Motor neuron (in vitro differentiated cells): ENCODE measurements at places on chromosomes 2 and 18. TPM values are rescaled to one million over a fixed set of nuclear protein-coding genes. Genes with fewer than 3 reads are reported as not detected.

DNA sequence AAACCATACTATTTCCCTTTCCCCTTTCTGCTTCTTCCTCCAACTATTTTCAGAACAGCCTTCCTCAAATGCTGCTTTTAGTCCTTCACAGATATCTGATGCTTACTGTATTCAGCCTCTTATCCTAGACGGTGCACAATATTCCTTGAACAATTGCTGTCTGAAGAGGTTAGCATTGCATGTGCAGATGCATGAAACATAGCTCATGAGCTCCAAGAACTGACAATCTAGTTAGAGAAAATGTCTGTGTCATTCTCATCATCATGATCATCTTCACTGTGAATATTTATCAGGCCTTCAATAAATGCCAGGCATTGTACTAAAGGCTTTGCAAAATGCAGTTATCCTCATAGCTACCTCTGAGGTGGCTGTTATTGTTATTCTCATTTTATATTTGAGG, 190.7 kb downstream of the DNER start:
- no peak for ATAC-seq

GRCh38 chr2:23100406-23100805, 284.6 kb upstream of the KLHL29 start:
- ATAC-seq = no peak

DNA sequence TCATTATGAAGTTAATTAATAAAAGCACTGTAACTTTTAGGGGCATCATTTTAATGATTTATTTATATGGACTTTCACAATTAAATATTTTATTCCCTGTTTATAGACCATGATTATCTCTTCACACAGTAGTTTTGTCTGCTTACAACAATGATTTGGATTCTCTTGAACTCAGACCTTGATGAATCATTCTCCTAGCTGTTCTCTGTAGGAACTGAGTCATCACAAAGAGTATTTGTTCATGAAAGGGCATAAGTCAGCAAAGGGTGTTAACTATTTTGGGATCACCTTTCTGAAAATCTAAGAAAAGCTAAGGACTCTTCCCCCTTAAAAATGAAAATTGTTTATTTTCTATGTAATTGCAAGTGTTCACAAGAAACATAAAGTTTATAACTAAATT, 461.1 kb upstream of the UBE2E3 start:
- no peak for ATAC-seq

DNA sequence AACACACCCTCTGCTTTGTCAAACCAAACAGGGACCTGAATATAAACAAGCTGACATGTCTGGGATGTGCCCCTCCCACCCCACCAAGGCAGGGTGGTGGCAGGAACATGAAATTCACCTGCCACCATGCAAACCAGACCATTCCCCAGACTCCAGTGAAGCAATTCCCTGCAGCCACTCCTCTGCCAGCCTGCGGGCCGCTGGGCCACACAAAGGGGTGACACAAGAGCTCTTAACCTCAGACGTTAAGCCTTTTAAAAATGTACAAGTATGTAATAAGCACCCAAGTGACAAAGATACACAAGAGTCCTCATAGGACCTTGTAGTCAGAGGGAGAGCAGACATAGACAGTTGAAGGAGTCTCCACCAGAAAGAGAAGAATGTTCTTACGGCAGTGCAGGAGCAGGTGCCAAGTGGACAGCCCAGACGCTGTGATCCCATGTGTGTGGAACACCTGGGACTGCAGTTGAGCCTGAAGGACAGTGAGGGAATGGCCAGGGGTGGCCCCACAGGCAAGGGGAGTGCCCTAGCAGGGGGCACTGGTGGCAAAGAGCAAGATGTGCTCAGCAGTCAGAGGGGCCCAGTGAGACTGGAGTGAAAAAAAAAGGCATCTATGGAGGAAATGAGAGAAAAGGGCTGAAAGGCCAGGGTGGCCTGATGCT, 36.9 kb downstream of the CRACDL start:
- ATAC-seq = no peak

- ATAC-seq = no peak
Measured at GRCh38 chr2:149928011-149928410, 340.4 kb upstream of the MMADHC start.

SAG gene
- total RNA-seq = 0.92 and 1.2 TPM in 2 replicates

TNS1 gene
- total RNA-seq = 8.1 and 14.7 TPM in 2 replicates

DNA sequence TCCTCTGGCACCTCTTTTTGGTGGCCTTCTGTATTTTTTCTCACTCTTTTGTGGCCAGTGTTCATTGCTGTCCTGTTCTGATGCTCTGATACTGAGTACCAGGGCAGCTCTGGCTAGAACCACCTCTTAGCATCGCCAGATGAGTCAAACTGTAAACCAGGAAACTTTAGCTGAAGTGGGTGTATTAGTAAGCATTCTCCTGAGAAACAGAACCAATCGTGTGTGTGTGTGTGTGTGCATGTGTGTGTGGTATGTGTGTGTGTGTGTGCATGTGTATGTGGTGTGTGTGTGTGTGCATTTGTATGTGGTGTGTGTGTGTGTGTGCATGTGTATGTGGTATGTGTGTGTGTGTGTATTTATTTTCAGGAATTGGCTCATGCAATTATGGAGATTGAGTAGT, 166.3 kb upstream of the SKOR2 start:
- peak; percentile 48 for ATAC-seq

GRCh38 chr2:168136392-168136977, 110.9 kb downstream of the STK39 start:
- no peak for ATAC-seq

GRCh38 chr2:151361674-151362370, 4.4 kb downstream of the TNFAIP6 start:
- no peak for ATAC-seq

DNA sequence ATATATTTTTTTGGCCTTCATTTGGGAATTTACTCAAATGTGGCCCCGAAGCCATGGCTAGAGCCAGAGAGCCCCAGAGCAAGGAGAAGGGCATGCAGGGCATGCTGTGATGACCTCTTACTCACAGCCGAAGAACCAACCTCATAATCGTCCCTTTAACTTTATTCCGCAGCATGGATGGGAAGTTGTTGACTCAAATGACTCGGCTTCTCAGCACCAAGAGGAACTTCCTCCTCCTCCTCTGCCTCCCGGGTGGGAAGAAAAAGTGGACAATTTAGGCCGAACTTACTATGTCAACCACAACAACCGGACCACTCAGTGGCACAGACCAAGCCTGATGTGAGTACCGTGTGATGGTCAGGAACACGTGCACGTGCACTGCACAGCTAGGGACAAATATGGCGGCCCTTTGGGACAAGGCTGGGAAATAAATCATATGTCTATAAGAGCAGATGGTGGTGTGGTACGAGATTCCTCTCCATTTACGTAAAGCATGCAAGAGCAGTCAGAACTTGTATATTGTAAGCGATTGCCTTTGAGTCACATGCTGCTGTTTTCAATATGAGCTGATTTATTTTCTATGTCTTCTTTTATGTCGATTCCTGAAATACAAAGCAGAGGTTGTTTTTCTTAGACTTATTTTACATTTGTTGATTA, 280.9 kb downstream of the NEDD4L start:
- no peak for ATAC-seq

LAMA3 gene
- 3.5 and 16.4 TPM in 2 replicates for total RNA-seq
